ENCODE measurements at places on chromosomes 5 and 9. TPM values are rescaled to one million over a fixed set of nuclear protein-coding genes. Genes with fewer than 3 reads are reported as not detected.

Gene OCLN
- total RNA-seq: 29.0 TPM

Gene MZB1
- 0.32 TPM for total RNA-seq

Gene NNT
- 60.8 TPM for total RNA-seq

Gene PCDHB1
- not detected for total RNA-seq

All from epithelial cell of umbilical artery (primary cell).